ENCODE measurements at places on chromosomes 5 and 9. TPM values are rescaled to one million over a fixed set of nuclear protein-coding genes. Genes with fewer than 3 reads are reported as not detected.

Gene NR6A1
- 1.8 TPM for total RNA-seq

Gene RMRP
- 6,583 TPM for total RNA-seq

Gene KIAA0825
- total RNA-seq: 0.62 TPM

Gene PPP3R2
- total RNA-seq: not detected

Gene PPIC
- total RNA-seq: not detected

Gene GPR150
- 0.11 TPM for total RNA-seq

DNA sequence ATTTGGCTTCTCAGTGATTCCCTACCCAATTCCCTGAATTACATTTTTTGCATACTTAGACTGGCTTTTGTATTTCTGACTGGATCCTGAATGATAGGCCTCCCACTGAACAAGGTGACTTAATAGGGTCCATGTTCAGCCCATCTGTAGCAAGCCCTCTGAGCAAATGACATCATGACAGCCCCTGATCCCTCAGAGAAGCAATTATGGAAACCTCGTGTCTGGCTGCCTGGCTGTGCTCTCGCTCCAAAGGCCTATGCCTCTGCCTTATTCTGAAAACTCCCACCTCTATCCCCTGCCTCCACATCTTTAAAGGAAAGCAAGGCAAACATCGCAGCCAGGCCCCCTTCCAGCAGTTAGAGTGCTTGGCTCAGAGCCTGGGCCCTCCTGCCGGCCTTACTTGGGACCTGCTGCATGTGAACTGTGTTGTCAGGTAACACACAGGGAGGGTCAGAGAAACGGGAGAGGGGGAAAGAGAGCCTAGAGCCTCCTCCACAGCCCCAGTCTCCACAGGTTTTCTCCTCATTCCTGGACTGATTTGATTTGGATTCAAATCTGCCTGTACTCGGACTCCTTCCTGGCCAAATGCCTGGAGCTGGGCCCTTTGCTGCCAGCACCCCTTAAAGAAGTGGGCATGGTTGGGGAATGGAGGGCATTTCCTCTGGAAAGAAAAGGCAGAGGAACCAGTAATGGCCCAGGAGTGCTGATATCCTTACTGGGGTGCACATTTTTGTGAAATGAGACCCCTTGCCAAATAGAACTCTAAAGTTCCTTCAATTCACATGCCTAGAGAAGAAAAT, 3.8 kb downstream of the DCANP1 start:
- no peak for DNase-seq
- H3K4me1 ChIP-seq: no peaks in the 10 kb centered on the region
- H3K4me3 ChIP-seq: no peak overlapping the region
- no peak overlapping the region for H3K27ac ChIP-seq
- no peaks in the 10 kb centered on the region for H3K36me3 ChIP-seq

- H3K27me3 ChIP-seq: no peaks in the 10 kb centered on the region
- no peak overlapping the region for H3K27ac ChIP-seq
- no peaks in the 10 kb centered on the region for H3K4me1 ChIP-seq
- no peak for DNase-seq
- H3K4me3 ChIP-seq: no peak overlapping the region
- no peaks in the 10 kb centered on the region for H3K36me3 ChIP-seq
Observed at GRCh38 chr5:124996023-124996763, 249.8 kb upstream of the ZNF608 start.

DNA sequence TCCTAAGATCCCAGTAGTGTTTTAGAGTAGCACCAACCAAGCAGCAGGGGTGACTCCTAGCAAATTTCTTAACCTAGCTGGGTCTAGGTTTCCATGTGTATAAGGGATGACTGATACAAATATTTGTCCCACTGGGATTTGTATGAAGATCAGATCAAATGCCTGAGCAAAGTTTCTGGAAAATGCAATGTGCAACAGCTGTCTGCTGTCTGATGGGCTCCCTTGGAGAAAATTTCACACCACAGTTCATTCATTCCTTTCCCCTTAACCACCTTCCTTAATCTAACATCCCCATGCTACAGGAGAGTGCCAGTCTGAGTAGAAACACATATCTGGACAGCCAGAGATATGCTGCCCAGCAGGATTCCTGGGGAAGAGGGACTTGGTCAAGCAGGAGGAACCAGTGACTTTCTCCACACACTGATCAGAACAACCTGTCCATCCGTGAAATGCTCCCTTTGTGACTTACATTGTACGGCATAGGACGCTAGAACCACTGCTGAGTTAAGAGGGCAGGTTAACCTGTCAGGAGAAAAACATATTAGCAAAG, 53.3 kb downstream of the PTPN3 start:
- H3K27me3 ChIP-seq: no peaks in the 10 kb centered on the region
- no peaks in the 10 kb centered on the region for H3K36me3 ChIP-seq
- H3K27ac ChIP-seq: no peak overlapping the region
- H3K4me3 ChIP-seq: no peak overlapping the region
- DNase-seq: no peak

GRCh38 chr9:34400686-34401602, 24.2 kb upstream of the MYORG start:
- no peaks in the 10 kb centered on the region for H3K4me1 ChIP-seq
- no peaks in the 10 kb centered on the region for H3K36me3 ChIP-seq
- no peak overlapping the region for H3K27ac ChIP-seq
- no peaks in the 10 kb centered on the region for H3K27me3 ChIP-seq
- no peak for DNase-seq

DNA sequence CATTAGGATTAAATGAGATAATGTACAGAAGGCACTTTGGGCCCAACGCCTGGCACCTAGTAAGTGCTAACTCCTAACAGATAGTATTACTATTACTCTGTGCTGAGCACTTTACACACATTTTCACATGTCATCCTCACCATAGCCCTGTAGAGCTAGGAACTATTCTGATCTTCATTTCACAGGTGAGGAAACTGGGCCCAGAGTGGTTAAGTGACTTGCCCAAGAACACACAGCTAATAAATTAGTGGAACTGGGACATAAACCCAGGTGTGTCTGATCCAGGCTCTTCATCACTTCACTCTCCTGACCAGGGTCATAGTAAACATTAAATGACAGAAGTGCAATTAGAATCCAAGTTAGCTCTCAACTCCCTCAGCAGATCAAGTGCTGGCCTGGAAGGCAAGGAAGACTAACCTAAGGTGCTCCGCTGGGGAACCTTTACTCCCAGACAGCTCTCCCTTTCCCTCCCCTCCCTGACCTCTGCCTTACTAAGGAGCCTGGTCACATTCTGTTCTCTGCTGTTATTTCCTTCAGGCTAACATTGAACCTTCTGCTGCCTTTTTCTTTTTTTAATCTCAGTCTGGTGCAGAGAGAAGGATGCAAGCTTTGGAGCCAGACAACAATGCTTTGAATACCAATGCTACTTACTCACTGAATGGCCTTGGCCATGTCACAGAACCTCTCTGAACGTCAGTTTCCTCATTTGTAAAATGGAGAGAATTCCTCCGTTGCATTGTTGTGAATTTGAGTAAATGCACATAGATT, 4.1 kb upstream of the ADRA1B start:
- DNase-seq: no peak
- no peak overlapping the region for H3K27ac ChIP-seq
- H3K27me3 ChIP-seq: peaks cover 45% of the 10 kb centered on the region
- peaks cover under 1% of the 10 kb centered on the region for H3K4me1 ChIP-seq
- H3K36me3 ChIP-seq: no peaks in the 10 kb centered on the region
- no peak overlapping the region for H3K4me3 ChIP-seq

DNA sequence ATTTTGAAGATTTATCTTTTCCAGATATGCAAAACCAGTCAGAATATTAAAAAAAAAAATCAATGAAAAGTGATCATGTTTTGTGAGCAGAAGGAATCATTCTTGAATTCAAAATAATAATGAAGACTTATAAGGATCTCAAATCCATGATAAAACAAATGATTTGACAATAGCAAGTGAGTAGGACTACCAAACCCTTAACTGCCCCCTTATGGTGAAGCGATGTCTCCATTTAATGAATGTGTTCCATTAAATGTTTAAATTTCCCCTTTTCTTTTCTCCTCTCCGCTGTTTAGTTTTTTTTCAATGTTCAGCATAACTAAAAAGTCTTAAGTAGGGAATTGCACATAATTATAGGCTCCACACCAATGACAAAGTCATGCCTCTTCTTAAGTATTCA, 12.2 kb upstream of the MARCHF3 start:
- H3K27me3 ChIP-seq: no peaks in the 10 kb centered on the region
- H3K4me3 ChIP-seq: no peak overlapping the region
- H3K27ac ChIP-seq: no peak overlapping the region
- DNase-seq: no peak
- H3K36me3 ChIP-seq: no peaks in the 10 kb centered on the region

DNA sequence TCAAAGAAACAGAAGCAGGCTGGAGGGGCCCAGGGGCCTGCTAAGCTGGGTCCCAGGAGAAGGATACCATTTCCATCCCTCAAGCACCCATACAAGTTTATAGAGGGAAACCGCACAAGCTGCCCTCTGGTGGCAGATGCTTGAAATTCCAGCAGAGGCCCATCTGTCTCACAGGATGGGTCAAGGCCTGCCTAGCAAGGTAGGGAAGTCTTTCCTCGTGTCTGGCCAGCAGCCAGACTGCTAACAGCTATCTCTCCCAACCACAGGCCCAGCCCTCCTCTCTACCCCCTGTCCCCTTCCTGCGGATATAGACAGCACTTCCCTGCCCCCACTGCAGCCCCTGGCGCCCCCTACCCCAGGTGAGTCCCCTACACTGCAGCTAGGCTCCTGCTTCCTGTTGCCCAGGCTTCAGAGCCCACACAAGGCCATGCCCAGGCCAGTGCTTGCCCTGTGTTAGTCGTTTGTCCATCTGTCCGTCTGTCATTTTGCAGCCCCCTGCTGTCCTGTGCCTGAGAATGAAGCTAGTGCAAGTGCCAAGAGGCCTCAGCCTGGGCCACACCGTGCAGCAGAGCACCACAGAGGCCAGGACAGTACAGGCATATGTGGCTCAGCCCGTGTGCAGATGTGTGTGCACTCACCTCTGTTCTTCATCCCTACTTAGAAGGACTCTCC, 26.2 kb downstream of the TCF7 start:
- H3K27ac ChIP-seq: no peak overlapping the region
- H3K4me3 ChIP-seq: no peak overlapping the region
- peaks cover 65% of the 10 kb centered on the region for H3K36me3 ChIP-seq
- peak; percentile 50 for DNase-seq
- peaks cover 3% of the 10 kb centered on the region for H3K27me3 ChIP-seq

DNA sequence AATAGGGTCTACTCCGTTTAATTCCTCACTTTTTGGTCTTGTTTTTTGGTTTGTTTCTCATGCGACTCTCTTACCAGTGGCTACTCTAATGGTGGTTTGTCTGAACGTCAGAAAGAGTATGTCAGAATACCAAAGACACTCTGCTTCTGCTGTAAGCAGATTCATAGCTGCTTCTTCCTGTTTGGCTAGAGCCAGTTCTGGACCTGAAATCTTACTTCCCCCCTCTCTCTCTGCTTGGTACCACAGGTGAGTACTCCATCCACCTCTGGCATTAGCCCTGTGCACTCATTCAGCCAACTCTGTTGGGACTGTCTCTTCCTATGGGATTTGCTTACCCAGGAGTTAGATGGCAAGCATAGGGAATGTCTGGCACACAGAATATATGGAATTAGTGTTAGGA, 6.6 kb downstream of the ZCCHC7 start:
- H3K4me3 ChIP-seq: no peak overlapping the region
- no peak for DNase-seq
- peaks cover 20% of the 10 kb centered on the region for H3K4me1 ChIP-seq

GRCh38 chr5:148966348-148966747, 96.5 kb downstream of the SH3TC2 start:
- H3K36me3 ChIP-seq: no peaks in the 10 kb centered on the region
- H3K27ac ChIP-seq: no peak overlapping the region
- DNase-seq: no peak
- H3K27me3 ChIP-seq: peaks cover 7% of the 10 kb centered on the region

- H3K4me1 ChIP-seq: no peaks in the 10 kb centered on the region
- H3K4me3 ChIP-seq: no peak overlapping the region
- H3K36me3 ChIP-seq: no peaks in the 10 kb centered on the region
- H3K27ac ChIP-seq: no peak overlapping the region
Observed at GRCh38 chr9:16469184-16469583, 401.3 kb downstream of the BNC2 start.

DNA sequence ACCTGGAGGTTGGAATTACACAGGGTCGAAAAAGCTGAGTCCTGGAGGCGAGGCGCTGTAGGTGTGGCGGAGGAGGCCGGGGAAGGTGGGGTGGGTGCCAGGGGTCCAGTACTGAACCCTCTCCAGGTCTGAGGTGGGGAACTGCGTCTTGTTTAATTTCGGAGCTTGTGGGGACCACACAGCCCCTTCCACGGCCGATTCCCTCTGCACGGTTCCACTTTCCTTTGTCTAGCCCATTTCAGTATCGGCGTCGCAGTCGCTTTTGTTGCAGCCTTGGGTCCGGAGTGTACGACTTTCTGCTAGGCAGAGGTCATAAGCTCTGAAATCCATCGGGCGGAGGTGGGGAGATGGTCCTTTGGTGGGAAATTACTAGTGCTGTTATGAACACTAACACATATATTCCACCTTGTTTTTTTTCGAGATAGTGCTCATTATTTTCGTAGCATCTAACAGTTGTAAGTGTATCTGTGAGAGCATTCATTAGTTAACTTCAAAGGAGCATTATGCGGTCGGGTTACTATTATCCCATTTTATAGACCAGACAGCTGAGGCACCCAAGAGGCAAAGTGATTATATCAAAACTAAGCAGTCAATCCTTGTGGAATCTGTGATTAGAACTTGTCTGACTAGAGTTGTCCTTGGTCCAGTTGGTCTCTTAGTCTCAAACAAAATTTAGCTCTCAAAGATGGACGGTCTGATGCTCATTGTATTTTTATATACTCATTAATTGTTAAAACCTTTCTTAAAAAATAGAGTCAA, 737 bp downstream of the RNF180 start:
- no peak for DNase-seq
- peaks cover 27% of the 10 kb centered on the region for H3K27me3 ChIP-seq
- H3K27ac ChIP-seq: no peak overlapping the region
- no peaks in the 10 kb centered on the region for H3K4me1 ChIP-seq
- no peaks in the 10 kb centered on the region for H3K36me3 ChIP-seq

DNA sequence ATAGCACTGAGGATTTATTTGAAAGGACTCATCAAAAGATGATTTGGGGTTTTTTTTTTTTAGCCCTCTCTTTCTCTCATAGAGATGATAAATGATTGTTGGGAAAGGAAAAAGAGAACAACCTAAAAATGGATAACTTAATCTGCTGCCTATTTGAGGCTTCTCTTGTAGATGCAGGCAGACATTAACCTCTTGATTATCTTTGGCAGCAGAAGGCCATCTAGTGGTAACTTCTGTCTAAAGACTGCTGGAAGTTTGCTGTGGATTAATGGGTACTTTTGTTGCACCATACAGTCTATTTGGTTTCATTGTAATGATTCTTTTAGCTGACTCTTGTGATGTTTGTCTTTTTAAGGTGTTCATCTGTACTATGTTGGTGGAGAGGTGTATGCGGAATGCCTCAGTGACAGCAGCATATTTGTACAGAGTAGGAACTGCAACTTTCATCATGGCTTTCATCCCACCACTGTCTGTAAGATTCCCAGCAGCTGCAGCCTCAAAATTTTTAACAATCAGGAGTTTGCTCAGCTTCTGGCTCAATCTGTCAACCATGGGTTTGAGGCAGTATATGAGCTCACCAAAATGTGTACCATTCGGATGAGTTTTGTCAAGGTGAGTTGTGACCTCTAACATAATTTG, 18.8 kb downstream of the SMIM32 start:
- no peaks in the 10 kb centered on the region for H3K4me1 ChIP-seq
- H3K36me3 ChIP-seq: peaks cover 24% of the 10 kb centered on the region
- DNase-seq: no peak
- no peak overlapping the region for H3K27ac ChIP-seq
- no peaks in the 10 kb centered on the region for H3K27me3 ChIP-seq
